Right atrium auricular region (tissue), 2 donors: ENCODE measurements at places on chromosomes 5 and 9. TPM values are rescaled to one million over a fixed set of nuclear protein-coding genes. Genes with fewer than 3 reads are reported as not detected.

DNA sequence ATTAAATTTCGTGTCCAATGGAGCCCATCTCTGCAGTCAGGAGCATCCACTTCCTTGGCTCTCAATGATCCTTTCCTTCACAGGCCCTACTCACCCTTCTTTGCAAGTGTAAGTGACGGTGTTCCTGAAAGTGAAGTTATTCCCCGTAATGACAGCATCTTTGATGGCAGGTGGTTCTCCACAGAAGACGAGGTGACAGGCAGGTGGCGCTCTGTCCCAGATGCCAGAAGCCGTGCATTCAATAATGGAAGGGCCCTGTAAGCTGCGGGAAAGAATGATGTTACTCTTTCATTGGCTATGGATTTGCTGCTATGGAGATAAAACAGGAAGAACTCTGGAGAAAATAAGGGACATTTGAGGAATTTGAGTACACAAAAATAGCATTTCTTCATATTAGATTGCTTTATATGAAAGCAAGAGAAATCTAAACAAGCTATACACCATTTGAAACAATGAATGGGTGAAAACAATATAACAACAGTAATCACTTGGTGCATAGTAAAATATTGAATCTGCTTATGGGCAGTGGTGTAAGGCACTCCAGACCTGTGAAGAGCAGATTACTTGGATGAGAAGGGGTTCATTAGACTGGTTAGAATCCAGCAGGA, 89.9 kb upstream of the TXNDC8 start:
- no peak for DNase-seq

- DNase-seq: no peak
Measured at GRCh38 chr5:20360263-20360662, 372.3 kb upstream of the CDH18 start.

The OSMR gene
- total RNA-seq: 13.8 TPM

DNA sequence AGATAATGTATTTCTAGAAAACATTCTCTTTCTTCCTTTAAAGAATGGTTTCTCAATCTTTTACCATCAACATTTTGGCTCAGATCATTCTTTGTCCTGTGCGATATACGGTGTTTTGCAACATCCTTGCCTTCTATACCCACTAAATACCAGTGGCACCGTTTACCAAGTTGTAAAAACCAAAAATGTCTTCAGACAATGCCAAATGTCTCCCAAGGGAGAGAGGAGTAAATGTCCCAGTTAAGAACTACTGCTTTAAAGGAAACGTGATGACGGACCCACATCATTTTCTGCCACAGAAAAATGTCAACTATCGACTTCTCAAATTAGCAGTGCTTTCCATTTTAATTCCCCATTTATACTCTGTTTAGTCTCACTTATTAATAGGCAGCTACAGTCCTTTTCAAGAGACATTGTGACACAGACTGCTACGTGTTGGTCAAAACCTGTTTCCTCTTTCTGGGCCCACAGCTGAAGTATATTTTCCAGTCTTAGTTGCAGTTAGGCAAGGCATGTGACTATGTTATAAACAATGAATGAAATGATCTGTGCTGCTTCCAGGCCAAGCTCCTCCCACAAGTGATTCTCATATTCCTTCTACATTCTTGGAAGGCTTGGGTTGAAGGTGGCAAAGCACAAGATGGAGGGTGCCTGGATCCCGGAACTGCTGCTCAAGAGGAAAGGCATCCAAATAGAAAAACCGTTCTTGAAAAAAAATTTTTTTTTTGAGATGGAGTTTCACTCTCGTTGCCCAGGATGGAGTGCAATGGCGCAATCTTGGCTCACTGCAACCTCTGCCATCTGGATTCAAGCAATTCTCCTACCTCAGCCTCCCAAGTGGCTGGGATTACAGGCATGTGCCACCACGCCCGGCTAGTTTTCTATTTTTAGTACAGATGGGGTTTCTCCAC, 8.8 kb downstream of the PRXL2C start:
- DNase-seq: no peak

- no peak for DNase-seq
Measured at GRCh38 chr9:36938617-36939016, 95.5 kb downstream of the PAX5 start.

- DNase-seq: no peak
Measured at GRCh38 chr5:123776761-123777160, 264.8 kb downstream of the CSNK1G3 start.

- no peak for DNase-seq
Measured at GRCh38 chr9:69622676-69623075, 49.5 kb downstream of the APBA1 start.

GRCh38 chr5:165808335-165808734, 2302.9 kb downstream of the MAT2B start:
- DNase-seq: no peak

The TICAM2 gene
- 1.1 TPM for total RNA-seq

DNA sequence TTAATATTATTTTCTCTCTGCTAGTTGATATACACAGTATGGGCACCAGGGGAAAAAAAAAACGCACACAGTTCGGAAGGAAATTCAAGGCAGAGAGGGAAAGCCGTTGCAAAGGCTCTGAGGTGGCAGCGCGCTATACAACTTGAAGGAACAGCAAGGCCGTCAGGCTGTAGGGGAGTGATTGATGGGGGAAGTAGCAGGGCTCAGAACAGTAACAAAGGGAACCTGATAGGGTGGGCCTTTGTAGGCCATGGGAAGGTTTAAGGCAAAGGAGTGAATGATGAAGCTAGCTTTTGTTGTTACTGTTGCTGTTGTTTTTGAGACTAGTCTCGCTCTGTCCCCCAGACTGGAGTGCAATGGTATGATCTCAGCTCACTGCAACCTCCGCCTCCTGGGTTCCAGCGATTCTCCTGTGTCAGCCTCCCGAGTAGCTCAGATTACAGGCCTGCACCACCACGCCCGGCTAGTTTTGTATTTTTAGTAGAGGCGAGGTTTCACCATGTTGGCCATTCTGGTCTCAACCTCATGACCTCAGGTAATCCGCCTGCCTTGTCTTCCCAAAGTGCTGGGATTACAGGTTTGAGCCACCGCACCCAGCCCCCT, 27.0 kb downstream of the AQP7 start:
- DNase-seq: no peak

The FOXD4 gene
- not detected for total RNA-seq

The ALDH7A1 gene
- total RNA-seq: 13.9 TPM

DNA sequence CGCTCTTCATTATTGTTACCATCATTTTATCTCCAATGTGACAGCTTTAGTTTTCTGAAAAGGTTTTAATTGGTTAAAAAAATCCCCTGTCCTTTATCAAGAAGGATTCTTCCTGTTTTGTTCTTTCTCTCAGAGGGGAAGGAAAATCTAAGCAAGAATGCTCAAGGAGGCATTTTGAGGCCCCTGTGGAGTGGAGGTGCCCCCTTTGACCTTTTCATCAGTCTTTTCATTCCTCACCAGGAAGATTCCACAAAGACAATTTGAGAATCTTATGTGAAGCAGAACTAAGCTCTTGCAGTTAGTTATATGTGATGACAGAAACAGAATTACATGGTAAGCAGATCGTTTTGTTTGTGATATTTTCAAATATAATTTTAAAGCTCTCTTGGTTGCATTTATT, 489.6 kb downstream of the MAN2A1 start:
- no peak for DNase-seq

DNA sequence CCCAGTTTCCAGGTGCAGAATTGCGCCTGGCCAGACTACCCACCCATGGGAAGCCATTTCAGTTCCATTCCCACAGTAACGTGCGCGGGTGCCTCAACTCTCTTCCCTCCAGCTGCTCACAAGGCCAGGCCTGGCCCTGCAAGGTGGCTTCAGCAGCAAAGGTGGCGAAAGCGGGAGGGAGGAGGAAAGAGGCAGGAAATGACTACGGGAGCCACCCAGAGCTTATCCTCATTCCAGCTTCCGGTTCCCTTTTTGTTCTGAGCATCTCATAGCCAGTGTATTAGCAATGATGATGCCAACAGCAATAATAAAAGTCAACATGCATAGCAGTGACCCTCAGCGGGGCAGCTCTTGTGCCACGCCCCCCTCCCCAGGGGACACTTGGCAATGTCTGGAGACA, 101.5 kb upstream of the BOD1 start:
- DNase-seq: no peak

The PTGES gene
- 1.1 TPM for total RNA-seq

DNA sequence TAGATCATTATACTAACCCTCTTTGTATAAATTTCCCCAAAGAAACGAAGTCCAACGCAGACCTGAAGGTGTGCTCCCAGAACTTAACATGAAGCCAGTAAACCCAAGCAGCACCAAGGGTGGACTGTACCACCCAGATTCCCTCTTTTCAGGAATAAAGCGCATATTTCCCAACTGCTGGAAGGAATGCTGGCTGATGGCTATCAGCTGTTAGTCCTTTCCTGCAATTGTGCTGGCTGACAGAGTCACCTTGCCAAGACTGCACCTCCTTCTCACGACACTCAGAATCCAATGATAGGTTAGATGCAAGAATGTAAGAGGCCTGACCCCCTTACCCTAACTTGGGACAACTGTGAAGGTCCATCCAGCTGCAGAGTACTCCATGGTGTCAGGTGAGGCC, 93.9 kb downstream of the MAPKAP1 start:
- no peak for DNase-seq

The MYMK gene
- total RNA-seq: not detected

GRCh38 chr9:104107799-104108198, 13.7 kb downstream of the SMC2 start:
- DNase-seq: no peak

The EGFLAM gene
- 2.2 TPM for total RNA-seq

DNA sequence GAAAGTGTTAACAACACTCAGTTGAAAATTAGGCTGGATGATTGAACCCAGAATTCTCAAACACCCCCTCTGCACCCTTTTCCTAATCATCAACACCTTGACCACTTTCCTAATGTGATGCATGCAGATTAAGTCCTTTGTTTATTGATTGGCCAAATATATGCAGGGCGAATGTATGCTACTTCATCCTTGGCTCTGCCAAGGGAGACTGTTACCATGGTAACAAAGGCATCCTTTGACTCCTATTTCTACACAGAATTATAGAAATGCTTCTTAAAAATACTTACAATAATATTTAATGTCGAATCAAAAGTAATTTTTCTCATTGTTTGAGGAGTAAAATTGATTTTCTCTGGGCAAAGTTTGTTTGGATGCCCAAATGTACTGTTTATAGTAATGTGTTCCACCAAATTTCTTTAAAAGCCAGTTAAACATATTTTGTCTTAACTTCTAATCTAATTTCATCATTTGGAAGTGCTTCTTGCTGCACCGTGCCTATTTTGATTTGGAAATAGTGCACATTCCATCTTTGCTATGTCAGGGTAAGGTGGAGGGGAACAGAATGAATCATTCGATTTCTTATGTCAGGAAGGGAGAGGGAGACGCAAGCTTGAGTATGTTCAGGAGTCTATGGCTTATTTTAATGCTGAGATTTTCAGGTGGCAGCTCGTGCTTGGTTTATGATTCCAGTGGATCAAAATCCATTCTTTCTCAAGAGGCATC, 1384.3 kb upstream of the WWC1 start:
- DNase-seq: no peak

DNA sequence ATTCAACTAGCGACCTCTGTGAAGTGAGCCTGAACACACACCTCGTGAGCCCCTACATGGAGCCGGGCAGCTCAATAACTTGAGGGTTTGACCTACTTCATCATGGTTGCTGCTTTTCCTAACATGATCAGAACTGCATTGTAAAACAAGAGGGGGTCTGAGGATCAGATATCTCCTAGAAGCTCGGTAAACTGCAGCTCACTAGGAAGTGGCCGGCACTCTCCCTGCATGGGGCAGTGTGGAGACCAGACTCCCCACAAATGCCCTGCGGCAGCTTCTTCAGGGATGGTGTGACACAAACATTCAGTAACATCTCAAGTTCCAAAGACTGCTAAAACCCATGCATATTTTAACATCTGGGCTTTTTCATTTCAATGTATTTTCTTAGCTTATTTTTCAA, 18.5 kb downstream of the LHFPL2 start:
- DNase-seq: no peak

- DNase-seq: no peak
Measured at GRCh38 chr9:5931657-5932056, 41.0 kb downstream of the MLANA start.

- no peak for DNase-seq
Measured at GRCh38 chr9:124300312-124300711, 42.6 kb downstream of the NEK6 start.

GRCh38 chr5:169670769-169671525, 33.9 kb downstream of the DOCK2 start:
- no peak for DNase-seq

GRCh38 chr9:98596486-98596885, 112.2 kb downstream of the GABBR2 start:
- DNase-seq: no peak

DNA sequence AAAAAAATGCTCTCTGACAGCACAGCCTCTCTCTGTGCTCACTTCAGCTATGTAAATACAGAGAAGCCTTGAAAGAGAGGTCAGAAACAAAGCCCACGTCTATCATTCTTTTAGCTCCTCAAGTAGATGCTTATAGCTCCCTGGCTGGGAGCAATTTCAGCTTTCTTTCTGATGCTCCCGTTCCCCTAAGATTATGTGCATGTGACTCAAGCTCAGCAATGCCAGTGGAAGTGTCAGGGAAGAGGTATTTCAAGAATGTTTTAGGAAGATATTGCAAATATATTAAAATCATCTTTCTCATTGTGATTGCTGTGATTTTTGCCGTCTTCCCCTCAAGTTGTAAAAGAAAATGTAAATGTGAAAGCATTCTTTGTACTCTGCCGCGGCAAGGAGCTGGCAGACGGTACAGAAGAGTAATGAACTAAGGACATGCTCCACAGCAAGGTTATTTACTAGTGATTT, 1353.7 kb upstream of the ACO1 start:
- no peak for DNase-seq

The SLC34A3 gene
- not detected for total RNA-seq

The LRRC19 gene
- not detected for total RNA-seq

- no peak for DNase-seq
Measured at GRCh38 chr9:75372499-75373268, 284.4 kb downstream of the OSTF1 start.

The HTR1A gene
- total RNA-seq: not detected

- no peak for DNase-seq
Measured at GRCh38 chr5:66608501-66608900, 12.3 kb downstream of the MAST4 start.

The C9orf50 gene
- total RNA-seq: not detected

GRCh38 chr5:150723845-150724244, 23.0 kb upstream of the RBM22 start:
- no peak for DNase-seq

- DNase-seq: no peak
Measured at GRCh38 chr9:113886466-113886865, 10.4 kb downstream of the ZNF618 start.

The SPINK4 gene
- not detected for total RNA-seq

GRCh38 chr5:120293796-120294195, 170.3 kb upstream of the PRR16 start:
- DNase-seq: no peak

GRCh38 chr5:73861313-73861988, 235.5 kb downstream of the ARHGEF28 start:
- DNase-seq: no peak

GRCh38 chr9:89367726-89368437, 49.6 kb downstream of the SECISBP2 start:
- no peak for DNase-seq
